Neural crest cell (in vitro differentiated cells): ENCODE measurements at places on chromosomes 2 and 18. TPM values are rescaled to one million over a fixed set of nuclear protein-coding genes. Genes with fewer than 3 reads are reported as not detected.

DNA sequence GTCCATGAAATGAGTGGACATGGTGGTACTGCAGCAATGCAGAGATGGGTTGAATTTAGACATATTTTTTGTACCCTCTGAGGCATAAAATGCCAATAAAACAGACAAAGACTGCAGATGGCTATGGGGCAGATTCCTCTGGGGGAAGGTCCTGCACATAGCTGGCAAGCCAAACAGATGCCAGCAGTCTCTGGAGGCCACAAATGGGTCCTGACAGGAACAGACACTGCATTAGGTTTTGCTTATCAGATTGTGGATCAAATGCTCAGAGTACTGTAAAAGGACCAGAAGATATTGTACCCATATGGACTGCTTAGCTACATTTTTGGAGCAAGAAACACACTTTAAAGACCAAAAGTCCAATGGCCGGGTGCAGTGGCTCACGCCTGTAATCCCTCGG lies 40.9 kb upstream of the ORC2 start:
- no peak for DNase-seq

Gene USP14
- 74.9 and 75.0 TPM in 2 replicates for total RNA-seq

Gene IL37
- total RNA-seq, result 0.40 TPM in 1 of 2 replicates, not detected in the other

Gene TUBA3E
- total RNA-seq, result not detected in 2 replicates
